Stimulated activated CD4-positive, alpha-beta T cell treated with anti-CD3 and anti-CD28 coated beads, Interleukin-1b, Interleukin-23, amount 100 ng/mL, for 24 hours (primary cell): ENCODE measurements at places on chromosomes 1 and 21.

GRCh38 chr1:101293461-101294051 lies 56.7 kb downstream of the S1PR1 start:
- peak; percentile 46 for DNase-seq

DNA sequence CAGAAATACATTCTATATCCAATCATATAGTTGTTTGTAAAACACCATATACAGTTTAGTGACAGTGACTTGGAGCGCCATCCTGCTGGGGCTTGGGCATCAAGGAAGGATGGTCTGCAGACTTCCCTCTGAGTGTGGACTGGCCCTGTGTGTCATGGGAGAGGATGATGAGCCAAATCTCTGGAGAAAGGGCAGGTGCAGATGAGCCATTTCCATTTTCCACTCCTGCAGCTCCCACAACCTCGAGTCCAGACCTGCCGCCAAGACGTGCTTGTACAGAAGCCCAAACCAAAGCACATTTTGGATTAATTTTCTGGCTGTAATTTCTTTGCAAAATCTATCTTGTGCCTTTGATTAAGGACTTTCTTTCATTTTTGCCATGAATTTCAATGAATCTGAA lies 48.3 kb upstream of the SLC22A15 start:
- no peak for DNase-seq

- DNase-seq = no peak
These were observed 376.5 kb downstream of the LRRIQ3 start for GRCh38 chr1:73821520-73821919.

- no peak for DNase-seq
These were observed 21.2 kb upstream of the JUN start for GRCh38 chr1:58804853-58805565.

- no peak for DNase-seq
These were observed 28.2 kb upstream of the PRDX6 start for GRCh38 chr1:173448945-173449344.

DNA sequence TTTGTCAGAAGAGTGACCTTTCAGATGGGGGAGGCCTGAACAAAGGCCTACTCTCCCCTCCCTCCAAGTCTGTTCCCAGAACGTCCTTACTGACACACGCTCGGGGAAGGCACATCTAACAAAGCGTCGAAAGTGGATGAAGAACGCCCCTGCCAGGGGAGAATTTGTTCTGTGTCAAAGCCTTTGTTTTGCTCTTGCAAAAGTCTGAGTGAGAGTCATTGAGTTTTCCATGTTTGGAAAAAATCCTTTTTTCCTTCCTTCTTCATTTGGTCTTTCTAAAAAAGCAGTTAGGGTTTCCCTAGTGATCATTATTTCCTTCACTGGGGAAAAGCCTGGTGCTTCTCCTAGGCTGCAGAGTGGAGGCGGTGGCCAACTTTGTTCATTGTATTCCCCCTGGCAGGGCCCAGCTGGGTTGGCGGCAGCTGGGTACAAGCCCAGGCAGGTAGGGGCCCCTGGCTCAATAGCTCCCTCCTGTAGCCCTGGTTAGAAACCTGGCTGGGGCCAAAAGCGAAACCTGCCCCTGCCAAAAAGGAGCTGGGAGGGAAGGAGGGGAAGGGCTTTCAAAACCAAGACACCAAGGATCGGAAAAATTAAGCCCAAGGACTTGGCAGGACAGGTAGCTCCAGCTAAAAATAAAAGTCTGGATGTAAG lies 81.1 kb downstream of the ITPKB start:
- no peak for DNase-seq

GRCh38 chr21:44485796-44486195 lies 30.5 kb downstream of the LRRC3 start:
- DNase-seq = no peak

GRCh38 chr1:154170547-154171222 lies 15.8 kb upstream of the NUP210L start:
- DNase-seq = no peak

GRCh38 chr21:33032434-33033047 lies 6.8 kb downstream of the OLIG2 start:
- no peak for DNase-seq

- no peak for DNase-seq
These were observed 170.1 kb upstream of the USP25 start for GRCh38 chr21:15559660-15560059.

DNA sequence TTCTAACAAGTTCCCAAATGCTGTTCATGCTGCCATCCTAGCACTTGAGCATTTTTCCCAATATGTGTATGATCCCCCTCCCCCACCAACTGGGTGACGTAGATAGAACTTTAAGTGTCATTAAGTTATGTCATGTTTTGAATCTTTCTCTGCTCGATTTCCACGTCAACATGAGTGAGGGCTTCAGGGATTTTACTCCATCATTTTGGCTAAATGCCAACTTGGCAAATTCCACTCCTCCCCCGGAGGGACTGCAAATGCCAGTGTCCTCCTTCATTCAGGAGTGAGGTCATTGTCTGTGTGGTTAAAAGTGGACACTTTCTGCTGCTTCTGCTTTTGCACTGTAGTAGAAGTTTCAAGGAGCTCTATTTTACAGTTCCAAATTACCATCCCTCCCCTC lies 201.7 kb downstream of the FGGY start:
- no peak for DNase-seq

DNA sequence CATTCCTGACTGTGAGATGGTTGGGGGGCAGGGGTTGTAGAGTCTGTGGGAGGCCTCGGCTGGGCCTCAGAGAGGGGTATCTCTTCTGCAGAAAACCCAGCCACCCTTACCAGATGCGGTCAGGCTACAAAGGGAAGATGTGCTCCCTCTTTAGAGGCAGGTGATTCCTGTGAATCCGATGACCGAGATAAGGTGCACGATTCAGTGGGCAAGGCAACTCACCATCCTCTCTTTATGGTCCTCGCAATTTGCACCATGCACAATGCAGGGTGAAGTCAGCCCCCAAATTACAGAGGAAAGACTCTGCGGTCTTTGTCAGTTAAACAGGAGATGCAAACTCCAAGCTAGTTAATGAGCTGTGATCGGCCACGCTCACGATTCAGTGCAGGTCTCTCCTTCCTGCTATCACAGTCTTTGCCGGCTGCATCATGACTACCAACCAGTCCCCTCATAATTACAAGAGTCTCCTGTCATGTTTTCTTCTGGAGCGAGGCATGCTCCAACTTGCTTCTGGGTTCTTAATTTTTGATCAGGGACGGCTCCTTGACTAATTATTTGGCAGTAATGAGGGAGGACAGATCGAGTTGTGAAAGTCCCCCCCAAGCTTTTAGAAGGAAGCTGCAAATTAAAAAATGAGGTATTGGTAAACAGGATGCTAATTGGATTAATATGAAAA lies 12.5 kb downstream of the TP73 start:
- DNase-seq = no peak

- no peak for DNase-seq
These were observed 470.4 kb upstream of the USP24 start for GRCh38 chr1:55685560-55685959.

- no peak for DNase-seq
These were observed 22.4 kb upstream of the ABCD3 start for GRCh38 chr1:94395748-94396309.

GRCh38 chr1:150662811-150663210 lies 33.4 kb upstream of the ENSA start:
- DNase-seq = no peak

- no peak for DNase-seq
These were observed 30.0 kb upstream of the SDE2 start for GRCh38 chr1:226029093-226029496.

GRCh38 chr1:236809148-236809547 lies 14.1 kb downstream of the MTR start:
- no peak for DNase-seq
